ENCODE measurements at places on chromosomes 13 and 19.
A peak's percentile ranks its signal among the peaks of the same experiment; 100 is the strongest.

DNA sequence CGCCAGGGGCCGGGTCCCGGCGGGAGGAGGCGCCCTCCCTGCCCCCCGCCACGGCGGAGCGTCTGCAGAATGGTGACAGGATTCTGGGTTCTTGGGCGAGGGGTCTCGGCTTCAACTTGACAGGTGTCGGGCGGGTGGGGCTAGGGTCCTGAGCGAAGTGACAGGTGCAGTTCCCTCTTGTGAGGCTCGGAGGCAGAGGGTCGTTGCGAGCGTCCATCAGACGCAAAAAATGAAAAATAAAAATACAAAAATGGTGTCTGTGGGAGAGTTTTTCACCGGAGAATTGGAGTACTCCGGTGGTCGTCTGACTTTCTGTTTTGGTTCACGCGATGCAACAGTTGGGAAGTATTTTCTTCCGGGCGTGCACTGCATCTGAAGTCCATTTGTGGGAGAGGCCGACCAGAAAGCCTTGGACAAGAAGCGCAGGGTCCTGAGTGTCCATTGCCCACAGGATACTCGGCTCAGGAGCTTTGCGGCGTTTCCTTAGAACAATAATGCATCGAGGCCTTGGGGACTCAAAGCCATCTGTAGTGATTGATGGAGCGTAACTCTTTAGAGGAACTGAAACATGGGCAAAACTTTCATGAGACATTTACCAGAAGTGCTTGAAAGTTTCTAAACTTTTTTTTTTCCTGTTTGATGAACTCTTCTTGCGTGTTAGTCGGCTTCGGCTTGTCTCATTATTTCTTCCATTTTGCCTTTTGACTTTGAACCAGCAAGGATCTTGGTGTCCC, 759 bp downstream of the RB1 start:
- no peak for DNase-seq

- DNase-seq: no peak
Measured at GRCh38 chr13:32047793-32048192, 16.2 kb downstream of the FRY start.

DNA sequence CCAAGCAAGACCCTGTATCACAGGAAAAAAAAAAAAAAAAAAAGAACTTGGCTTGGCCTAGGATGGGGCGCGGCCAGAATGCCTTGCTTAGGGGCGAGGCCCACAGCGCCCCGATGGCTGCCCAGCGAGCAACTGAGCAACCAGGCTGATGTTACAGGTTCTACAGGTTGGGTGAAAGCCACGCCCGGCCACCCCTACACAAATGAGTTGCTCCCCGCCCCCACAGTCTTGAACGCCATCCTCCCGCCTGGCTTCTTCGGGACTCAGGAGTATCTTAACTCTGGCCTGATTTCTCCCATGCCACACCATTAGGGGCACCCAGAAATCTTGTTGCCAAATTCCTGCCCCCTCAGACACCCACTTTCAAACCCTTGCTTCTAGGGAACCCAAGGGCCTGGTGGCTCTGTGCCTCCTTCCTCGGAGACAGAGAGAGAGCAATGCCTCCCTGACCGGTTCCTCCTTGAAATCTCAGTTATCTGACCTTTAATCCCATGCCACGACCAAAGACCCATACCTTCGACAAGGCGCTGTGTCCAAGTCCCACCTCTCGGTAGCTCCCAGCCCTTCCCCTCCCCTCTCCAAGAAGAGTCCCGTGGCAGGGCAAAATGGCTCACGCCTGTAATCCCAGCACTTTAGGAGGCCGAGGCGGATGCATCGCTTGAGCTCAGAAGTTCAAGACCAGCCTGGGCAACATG, 1.1 kb upstream of the CBLC start:
- DNase-seq: no peak

DNA sequence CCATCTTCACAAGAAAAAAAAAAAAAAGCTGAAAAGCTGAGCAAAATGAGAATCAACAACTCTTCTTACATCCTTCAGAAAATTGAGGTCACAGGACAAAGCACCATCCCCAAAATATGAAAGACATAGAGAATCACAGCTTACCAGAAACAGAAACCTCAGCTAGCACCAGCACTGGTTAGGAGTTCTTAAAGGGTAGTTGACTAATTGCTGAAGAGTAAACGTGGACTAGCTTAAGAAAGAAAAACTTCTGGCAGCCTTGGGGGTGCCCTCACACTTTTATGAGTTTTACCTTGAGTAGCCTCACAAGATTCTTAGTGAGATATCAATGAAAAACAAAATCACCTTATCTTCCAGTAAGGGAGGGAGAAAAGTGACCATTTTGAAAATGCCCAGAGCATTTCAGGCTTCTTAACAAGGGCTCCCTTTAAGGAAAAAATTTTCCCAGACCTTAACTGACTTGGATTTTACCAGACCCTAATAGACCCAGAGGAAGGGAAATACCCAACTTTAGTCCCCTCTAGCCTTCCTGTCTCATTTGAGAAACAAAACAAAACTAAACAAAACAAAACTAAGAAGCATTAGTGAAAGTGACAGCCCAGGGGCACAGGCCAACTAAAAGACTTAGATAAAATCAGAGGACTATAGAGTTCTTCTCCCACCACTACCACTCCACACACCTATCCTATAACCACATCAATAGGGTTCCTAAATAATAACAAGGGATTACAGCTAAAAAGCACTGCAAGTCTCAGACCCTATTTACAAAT, 888.6 kb downstream of the DIAPH3 start:
- no peak for DNase-seq

DNA sequence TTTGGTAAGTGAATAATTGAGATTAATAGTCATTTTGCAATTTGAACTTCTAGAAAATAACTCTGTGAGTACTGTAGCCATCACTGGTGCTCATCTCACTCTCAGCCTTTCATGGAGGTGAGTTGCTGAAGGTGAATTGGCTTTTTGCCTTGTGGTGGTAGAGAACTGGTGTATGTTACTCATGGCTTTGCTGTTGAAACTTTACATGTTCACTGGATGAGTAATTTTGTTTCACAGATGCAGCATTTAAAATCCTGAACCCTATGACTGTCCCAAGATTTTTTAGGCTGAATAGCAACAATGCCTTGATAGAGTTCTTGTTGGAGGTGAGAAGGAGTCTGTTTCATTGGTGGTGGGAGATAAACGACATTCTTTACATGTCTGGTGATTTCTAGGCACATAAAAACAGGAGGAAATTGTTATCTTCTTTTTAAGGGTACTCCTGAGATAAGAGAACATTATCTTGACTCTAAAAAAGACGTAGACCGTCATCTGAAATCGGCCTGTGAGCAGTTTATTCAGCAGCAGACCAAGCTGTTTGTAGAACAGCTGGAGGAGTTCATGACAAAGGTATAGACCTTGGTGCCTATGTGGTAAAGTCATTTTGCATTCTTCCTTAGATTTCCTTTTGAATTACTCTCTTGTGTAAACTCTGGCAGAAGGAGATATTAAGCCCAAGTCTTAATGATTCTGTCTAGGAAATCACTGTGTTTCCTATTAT, 53.9 kb downstream of the COG3 start:
- no peak for DNase-seq

DNA sequence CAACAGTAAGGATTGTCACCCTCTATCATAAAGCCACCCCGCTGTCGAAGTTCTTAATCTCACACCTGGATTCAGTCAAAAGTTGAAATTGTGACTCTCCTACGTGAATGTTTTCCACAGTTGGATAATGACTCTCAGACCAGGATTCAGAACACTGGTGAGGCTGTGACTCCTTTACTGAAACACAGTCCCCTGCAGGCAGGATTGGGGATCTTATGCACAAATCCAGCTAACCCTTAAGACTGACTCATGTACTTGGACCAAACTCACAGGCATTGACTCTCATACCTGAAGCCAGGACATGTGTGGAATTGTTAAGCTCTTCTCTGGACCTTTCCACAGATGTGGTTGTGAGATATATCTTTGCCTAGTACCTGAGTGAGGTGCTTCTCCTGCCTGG, 46.8 kb downstream of the ZNF85 start:
- no peak for DNase-seq

DNA sequence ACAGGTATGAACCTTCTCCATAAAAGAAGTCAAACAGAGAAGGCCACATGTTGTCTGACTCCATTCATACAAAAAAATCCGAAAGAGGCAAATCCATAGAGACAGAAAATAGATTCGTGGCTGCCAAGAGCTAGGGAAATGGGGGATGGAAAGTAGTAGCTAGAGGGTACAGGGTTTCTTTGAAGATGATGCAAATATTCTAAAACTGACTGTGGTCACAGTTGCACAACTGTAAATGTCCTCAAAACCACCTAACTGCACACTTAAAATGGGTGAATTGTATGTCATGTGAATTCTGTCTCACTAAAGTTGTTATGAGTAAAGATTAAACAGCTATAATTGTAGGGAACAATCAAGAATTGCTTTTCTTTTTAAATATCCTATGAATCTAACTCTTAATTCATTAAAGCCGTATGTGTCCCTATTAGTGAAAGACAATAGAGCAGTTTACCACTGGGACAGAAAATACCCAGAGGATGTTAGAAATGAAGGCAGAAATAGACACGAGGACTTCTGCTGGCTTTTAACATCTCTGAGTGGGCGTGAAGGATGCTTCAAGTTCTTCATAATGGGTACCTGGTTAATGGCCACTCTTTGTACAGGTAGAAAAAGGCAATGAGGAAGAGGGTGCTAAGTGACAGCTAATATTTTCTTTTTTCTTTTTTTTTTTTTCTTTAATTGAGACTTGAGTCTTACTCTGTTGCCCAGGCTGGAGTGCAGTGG, 21.2 kb downstream of the INSR start:
- no peak for DNase-seq

- DNase-seq: no peak
Measured at GRCh38 chr19:5358173-5358800, 17.7 kb upstream of the PTPRS start.

DNA sequence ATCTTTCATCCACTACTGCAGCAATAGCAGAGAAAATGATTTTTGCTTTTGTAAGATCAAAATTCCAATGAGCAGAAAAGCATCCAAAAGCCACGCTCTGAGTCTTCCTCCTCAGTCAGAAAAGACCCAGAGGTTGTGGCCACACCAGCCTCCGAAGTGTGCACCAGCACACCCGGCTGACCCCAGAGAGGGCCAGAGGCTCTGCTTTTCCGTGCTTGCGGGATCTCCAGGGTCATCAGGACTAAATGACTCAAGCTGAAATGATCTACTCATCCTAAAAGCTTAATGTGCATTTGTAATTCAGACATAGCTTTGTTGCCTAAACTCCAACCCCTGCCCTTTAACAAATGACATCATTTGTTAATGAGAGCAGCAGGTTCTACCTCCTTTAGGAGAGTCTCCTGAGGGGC, 16.5 kb downstream of the RXFP2 start:
- DNase-seq: no peak

- peak; percentile 77 for DNase-seq
Measured at GRCh38 chr19:47273313-47274070, 1.2 kb upstream of the INAFM1 start.

DNA sequence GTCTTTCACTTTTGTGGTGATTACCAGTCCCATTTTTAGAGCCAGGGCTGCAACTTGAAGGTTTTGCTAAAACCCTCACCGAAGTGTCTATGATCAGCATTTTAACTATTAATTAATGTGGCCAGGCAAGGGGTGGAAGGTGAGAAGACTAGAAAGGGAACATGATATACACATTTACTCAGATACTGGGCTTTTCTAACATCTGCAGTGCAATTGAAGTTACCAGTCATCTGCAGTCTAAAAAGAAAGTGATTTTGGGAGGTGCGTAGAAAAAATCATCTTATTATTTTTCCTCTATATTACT, 481 bp downstream of the ALOX5AP start:
- DNase-seq: no peak

GRCh38 chr13:79682164-79682563, 201.2 kb downstream of the NDFIP2 start:
- no peak for DNase-seq

GRCh38 chr13:56586976-56587375, 553.7 kb upstream of the PRR20A start:
- no peak for DNase-seq

DNA sequence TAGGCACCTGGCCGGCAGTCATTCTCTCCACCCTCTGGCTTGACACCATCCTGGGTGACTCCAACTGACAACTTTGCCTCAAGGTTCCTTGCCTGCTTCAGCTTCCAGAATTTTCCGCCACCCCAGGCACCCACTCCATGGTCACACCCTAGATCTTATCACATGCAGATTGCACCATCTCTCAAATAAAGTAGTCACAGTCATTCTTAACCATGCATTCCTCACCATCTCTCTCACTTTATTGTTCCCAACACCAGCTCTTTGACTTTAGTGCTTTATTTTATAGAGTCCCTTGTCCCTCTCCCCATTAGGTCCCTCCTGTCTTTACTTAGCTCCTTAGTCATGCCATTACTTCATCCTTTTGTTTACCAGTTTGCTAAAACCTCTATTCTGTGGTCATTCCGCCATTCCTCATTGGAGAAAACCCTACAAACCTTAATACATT, 351.7 kb downstream of the SPRY2 start:
- DNase-seq: no peak

GRCh38 chr13:52776726-52777125, 37.1 kb upstream of the CNMD start:
- DNase-seq: no peak

DNA sequence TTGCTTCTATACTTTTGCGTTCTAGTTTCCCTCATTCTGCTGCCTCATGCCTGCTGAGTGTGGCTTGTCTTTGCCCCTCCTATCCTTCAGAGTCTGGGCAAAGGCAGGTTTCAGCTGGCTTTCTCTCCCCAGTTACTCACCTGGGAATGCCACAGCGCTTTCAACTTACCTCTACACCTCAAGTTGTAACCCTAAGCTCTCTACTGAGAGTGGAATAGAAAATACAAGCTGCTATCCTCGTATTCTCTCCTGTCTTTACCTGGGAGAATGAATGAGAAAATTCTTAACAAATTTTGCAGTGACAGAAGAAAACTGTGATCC, 316.3 kb upstream of the KLF12 start:
- no peak for DNase-seq

DNA sequence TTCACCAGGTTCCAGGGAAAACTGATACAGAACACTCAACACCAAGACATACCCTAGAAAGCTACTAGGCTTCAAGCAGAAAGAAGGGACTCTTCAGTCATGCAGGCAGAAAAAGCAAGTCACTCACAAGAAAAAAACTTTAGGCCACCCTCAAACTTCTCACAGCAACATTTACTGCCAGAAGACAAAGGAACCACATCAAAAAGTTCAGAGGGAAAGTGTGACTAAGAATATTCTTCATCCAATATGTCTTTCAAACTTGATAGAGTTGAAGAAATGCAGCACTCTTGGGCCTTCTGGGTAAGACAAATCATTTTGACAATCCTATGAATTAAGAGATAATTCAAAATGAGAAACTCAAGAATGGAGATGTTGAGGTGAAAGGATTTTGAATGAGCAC, 7.7 kb downstream of the DZIP1 start:
- no peak for DNase-seq

DNA sequence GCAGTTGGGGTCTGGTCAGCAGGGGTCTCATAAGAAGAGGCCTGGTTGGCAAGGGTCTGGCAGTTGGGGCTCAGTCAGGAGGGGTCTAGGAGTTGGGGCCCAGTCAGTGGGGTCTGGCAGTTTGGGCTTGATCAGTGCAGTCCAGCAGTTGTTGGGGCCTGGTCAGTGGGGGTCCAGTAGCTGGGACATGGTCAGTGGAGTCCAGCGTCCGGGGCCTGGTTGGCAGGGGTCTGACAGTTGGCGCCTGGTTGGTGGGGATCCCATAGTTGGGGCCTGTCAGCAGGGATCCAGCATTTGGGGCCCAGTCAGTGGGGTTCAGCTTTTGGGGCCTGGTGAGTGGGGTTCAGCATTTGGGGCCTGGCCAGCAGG, 60.5 kb upstream of the TPM4 start:
- no peak for DNase-seq

GRCh38 chr13:93345770-93346169, 119.2 kb downstream of the GPC6 start:
- DNase-seq: no peak

Measured in effector CD8-positive, alpha-beta T cell (primary cell).